ENCODE measurements at places on chromosomes 5 and 9.

GRCh38 chr9:11149065-11149464 is 536.3 kb upstream of the PTPRD start:
- DNase-seq: no peak

DNA sequence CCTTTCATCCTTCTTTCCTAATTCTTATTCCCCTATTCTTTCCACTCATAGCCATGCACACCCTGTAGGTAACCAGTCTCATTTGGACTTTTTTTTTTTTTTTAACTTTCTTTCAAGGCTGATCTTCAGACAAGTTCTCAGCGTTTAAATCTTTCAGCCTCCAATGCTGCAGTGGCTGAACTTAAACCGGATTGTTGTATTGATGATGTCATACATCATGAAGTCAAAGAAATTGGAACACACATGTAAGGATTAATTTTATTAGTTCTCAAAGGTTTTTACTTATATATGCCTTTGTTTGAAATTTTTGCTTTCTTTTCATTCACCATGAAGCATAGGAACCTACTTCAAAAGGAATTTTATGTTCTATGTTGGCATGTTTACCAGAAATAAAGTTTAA is 22.1 kb downstream of the SHLD3 start:
- no peak for DNase-seq

DNA sequence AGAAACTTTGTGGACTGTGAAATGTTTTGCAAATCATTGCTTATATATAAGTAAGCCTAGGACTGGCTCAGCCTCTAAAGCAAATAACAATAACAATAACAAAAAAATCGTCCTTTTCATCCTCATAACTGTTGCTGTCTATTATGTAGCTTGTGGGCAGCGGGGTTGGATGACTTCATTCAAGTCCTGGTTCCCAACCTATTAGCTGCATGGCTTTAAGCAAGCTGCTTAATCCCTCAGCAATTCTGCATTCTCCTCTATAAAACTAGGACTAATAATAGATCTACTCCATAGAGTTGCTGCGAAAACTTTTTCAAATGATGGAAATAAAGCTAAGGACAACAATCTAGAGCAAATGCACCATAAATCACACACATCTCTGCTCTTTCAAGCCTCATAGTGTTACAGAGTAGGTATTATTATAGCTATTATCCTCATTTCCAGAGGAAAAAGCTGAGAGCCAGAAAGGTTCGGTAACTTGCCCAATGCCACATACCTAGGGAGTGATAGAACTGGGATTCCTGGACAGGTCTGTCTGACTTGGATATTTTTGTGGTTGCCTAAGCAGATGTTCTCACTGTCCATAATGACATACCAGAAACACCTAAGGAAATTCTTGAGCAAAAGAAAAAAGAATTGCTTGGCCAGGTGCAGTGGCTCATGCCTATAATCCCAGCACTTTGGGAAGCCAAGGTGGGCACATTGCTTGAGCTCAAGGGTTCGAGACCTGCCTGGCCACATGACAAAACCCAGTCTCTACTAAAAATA is 98.8 kb upstream of the ADRA1B start:
- peak; percentile 48 for DNase-seq

- peak; percentile 51 for DNase-seq
Observed at GRCh38 chr5:167050568-167051401, 1240.7 kb upstream of the WWC1 start.
